ENCODE measurements at places on chromosomes 13 and 19.

- DNase-seq: no peak
Measured at GRCh38 chr19:3983936-3984583, 1.2 kb downstream of the EEF2 start.

- peak; percentile 37 for DNase-seq
Measured at GRCh38 chr19:43526884-43527859, at the start of gene ETHE1. Gene ETHE1, minus strand, starts transcription at chr19:43527201. Its CDS starts 24 bp downstream, at chr19:43527177.

DNA sequence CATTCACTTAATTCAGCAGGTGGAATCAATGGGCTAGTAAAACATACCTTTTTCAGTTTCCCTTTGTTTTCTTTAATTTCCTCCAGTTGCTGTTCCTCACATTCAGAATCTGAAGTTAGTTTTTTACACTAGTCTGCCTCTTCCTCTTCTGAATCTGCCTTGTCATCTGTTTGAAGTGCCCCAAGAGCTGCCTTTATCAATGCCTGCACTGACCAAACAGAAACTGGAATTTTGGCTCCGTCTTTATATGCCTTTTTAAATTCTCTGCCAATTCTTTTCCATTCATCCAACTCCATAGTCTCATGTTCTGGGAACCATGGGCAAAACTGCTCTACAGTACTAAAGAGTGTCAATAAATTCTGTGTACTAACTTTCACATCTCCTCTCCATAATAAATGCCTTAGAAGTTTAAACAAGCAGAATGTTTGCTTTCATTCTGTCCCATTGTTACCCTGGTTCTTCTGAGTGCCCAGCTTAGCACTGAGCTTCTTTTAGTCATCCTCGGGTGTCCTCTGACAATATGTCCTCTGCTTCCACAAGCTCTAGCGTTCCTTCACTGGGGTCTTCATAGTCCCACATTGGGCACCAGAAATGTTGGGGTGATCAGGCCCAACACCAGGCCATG is 154.2 kb downstream of the ZNF486 start:
- no peak for DNase-seq

DNA sequence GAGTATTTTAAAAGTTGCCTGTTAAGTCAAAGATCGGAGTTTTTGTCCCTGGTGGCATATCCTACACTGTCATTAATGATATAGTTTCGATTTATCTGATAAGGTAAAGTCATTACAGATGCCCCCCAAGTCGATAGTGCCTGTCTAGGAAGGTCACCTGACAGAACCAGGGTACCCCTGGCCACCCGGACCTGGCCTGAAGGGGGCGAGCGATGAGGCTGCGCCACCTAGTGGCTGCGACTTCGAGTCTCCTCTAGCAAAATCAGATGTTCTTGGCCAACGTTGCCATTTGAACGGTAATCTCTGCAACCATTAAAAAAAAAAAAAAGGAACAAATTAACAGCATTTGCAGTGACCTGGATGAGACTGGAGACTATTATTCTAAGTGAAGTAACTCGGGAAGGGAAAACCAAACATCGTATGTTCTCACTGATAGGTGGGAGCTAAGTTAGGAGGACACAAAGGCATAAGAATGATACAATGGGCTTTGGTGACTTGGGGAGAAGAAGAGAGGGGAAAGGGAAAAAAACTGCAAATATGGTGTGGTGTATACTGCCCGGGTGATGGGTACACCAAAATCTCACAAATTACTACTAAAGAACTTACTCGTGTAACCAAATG is 565.1 kb downstream of the LIG4 start:
- DNase-seq: no peak

DNA sequence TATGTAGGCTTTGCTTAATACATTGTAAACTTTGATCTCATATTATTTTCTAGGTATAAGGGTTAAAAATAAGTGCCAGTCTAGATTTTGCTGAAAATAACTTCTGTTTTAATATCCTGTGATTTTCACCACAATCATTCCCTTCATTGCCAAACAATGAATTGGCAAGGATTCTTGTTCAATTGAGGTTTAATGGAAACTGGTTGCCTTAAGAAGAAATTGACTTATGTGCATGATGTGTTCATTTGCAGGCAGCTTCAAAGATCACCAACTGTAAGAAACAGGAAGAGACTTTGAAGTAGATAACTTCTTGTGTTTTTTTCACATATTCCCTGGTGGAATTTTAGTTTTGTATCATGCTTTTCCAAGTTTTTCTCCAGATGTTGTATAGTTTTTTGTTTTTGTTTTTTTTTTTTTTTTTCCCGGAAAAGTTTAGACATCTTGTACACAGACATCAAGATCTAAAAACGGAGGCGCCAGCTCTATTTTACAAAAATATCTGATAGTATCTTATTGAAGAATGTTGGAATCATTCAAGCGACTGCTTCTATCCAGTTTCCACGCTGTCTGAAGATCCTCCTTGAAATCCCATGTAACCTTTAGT is 108.3 kb downstream of the POSTN start:
- DNase-seq: no peak

DNA sequence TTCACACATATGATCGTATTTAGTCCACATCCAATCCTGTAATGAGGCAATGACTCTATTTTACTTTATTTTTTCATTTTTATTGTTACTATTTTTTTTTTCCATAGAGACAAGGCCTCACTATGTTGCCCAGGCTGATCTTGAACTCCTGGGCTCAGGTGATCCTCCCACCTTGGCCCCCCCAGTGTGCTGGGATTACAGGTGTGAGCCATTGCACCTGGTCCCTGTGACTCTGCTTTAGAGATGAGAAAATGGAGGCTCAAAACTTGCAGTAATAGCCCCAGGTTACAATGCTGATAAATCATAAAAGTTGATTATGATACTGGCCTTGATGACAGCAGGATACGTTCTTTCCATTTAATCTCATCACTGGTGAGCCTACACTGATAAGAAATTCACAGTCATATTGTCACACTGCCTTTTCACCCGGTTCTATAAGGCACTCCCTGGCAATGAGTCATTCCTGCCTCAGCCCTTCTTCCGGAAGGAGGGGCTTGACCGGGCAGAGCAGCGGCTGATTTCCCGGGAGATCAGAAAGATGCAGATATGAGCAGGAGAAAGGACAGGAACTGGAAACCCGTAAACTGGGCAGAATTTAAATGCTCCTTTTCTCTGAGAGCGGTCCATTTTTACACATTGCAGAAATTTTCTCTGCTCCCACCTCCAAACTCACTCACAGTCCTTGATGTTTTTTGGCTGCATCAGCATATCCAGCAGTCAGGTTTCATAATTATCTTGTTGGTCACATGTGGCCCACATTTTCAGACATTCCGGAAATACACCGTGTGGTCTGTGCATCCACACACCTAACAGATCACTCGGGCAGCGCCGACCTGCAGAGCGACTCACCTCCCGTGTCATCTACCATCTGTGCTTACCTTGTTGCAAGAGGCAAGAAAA is 616.4 kb downstream of the EFNB2 start:
- no peak for DNase-seq

All from DMS79 treated with DMSO at 0.1 percent for 48 hours (cell line).